ENCODE measurements at places on chromosomes 7 and 10.

GRCh38 chr7:11343818-11344413 is 370.2 kb downstream of the PHF14 start:
- DNase-seq, result no peak

GRCh38 chr7:133688483-133689239 is 435.8 kb downstream of the EXOC4 start:
- no peak for DNase-seq

DNA sequence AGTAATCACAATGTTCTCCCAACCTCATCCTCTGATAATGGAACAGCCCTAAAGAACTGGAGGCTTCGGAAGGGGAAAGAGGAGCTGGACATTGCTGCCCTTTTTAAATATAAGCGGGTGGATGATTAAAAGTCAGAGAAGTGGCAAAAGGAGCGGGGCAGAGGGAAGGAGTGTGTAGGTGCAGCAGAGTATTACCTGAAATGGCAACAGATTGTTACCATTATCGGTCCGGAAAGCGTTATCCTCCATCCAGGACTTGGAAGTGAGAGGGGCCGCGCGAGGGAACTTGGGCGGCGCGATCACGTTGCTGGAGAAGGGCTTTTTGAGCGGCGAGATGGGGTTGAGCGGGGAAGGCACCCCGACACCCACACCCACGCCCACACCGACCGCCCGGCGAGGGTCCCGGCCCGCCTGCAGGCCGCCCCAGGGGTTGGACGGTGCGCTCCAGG is 51.7 kb downstream of the CPEB3 start:
- no peak for DNase-seq

GRCh38 chr7:138247568-138248333 is 171.5 kb downstream of the AKR1D1 start:
- DNase-seq, result no peak

DNA sequence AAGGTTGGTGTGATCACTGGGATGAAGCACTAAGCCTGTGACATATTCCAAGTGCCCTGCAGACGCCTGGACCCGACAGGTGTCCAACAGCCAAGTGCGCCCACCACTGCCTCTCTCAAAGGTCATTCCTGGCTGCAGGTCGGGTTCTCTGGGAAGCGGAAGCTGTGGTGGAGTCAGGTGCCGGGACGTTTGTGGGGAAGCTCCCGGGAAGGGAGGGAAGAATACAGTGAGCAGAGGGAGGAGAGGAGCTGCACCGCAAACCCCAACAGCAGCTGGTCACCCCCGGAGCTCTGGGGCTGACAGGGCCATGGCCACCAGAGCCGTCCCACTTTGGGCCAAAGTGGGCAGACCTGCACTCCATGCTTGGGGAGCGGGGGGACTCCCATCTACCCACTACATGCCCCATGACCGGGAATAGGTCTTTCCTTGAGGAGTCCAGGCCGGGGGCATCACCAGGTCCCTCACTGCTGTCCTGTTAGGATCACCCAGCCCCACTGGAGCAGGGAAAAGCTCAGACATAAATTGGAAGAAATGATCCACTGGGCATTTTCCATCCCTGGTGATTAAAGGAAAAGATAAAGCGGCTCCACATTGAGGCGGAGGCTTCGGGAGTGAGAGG is 84.5 kb upstream of the PPP2R2D start:
- no peak for DNase-seq

GRCh38 chr10:78545756-78546155 is 512.1 kb downstream of the RPS24 start:
- DNase-seq, result no peak

DNA sequence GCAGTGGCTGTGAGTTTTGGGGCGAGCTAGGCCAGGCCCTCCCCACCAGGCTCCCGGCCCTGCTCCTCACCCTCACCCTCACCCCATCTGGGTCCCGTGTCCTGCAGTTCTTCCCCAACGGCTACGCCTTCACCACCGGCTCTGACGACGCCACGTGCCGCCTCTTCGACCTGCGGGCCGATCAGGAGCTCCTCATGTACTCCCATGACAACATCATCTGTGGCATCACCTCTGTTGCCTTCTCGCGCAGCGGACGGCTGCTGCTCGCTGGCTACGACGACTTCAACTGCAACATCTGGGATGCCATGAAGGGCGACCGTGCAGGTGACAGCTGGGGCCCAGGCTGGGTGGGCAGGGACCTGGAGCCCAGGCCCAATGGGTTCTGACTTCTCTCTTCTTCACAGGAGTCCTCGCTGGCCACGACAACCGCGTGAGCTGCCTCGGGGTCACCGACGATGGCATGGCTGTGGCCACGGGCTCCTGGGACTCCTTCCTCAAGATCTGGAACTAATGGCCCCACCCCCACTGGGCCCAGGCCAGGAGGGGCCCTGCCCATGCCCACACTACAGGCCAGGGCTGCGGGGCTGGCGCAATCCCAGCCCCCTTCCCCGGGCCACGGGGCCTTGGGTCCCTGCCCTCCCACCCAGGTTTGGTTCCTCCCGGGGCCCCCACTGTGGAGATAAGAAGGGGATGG is 4.9 kb downstream of the GNB2 start:
- no peak for DNase-seq

DNA sequence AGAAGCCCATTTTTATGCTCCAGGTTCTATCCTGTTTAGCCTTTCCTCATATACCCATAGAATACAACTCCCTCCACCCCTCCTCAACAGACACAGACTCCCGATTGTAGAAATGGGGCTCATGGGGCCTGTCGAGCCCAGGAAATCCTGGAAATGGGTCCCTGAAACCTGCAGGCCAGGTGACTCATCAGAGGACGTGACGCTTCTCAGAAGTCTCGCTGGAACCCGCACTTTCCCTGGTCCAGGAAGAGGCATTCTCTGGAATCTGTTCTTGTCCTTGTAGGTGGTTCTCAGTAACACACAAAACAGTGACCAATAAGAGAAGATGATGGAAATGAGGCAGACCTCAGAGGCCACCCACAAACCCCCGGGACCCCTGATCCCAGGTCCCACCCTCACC is 244.8 kb upstream of the PPP2R2D start:
- no peak for DNase-seq

- no peak for DNase-seq
Observed at GRCh38 chr10:120953897-120954296, 102.7 kb downstream of the WDR11 start.

GRCh38 chr7:47461161-47461560 is 120.8 kb downstream of the TNS3 start:
- no peak for DNase-seq

GRCh38 chr7:124183649-124184048 is 150.8 kb upstream of the TMEM229A start:
- no peak for DNase-seq

DNA sequence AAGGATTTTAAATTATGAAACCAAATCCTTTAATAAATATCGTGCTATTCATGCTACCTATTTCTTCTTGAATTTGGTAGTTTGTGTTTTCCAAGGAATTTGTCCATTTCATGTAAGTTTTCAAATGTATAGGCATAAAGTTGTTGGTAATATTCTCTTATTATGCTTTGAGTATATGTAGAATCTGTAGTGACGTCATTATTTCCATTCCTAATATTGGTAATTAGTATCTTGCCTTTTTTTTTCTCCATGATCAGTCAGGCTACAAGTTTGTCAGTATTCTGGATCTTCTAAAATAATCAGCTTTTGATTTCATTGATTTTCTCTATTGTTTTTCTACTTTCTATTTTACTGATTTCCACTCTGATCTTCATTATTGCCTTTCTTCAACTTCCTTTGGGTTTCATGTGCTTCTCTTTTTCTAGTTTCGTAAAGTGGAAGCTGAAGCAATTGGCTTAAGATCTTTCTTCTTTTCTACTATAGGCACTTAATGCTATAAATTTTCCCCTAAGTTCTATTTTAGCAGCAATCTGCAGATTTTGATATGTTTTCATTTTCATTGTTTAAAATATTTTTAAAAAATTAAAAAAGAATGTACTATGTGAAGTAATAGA is 156.5 kb upstream of the HDAC9 start:
- no peak for DNase-seq

DNA sequence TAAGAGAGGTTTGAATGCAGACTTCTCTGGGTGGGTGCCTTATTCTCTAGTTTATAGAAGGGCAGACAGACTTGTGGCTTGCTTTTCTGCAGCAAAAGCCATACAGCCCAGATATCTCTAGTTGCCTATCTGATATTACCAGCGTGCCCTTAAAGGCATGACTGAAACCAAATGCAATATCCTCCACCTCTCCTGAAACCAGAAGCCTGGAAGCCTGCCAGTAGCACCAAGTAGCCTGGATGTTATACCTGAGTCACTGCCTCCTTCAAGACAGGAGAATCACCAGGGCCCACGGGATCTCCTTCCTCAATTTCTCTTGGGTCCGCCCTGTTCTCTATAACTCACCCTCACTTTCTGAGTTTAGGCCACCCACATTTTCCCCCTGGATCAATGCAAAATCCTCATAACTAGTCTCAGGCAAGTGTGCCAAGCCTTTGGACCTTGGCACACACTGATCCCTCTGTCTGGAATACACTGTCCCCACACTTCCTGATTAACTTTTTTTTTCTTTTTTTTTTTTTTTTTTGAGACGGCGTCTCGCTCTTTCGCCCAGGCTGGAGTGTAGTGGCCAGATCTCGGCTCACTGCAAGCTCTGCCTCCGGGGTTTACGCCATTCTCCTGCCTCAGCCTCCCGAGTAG is 638.4 kb downstream of the GALNT17 start:
- no peak for DNase-seq

GRCh38 chr10:10845185-10845584 is 172.5 kb upstream of the CELF2 start:
- DNase-seq, result no peak

GRCh38 chr7:16850614-16851466 is 30.9 kb downstream of the AGR3 start:
- DNase-seq, result no peak

GRCh38 chr7:30172451-30172850 is 37.7 kb downstream of the MTURN start:
- DNase-seq, result no peak

GRCh38 chr10:74103560-74104258 is 46.9 kb downstream of the AP3M1 start:
- no peak for DNase-seq
